M059J (cell line): ENCODE measurements at places on chromosomes 2 and 18.
A peak's percentile ranks its signal among the peaks of the same experiment; 100 is the strongest.

- peak; percentile 72 for DNase-seq
These were observed 2.0 kb upstream of the GAL3ST2 start for GRCh38 chr2:241774419-241775222.

- peak; percentile 23 for DNase-seq
These were observed 3.0 kb downstream of the CD8A start for GRCh38 chr2:86787736-86788135.

DNA sequence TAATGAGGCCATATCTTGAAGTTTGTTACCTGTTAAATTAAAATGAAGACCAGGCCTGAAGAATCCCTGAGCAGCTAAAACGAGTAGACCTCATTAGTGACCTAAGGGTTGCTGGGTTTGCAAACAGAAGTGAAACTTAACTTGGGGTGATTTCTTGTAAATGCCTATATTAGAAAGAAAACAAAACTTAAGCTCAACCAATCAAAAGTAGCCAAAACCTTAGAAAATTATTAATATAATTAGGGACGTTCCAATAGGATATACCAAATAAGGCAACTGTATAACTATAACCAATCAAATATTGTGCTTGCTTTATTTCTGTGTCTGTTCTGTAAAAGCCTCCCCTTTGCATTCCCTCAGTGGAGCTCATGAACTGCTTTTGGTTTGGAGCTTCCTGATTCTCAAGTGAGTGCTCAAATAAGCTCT is 137.9 kb upstream of the VRK2 start:
- DNase-seq = peak; percentile 25

- no peak for DNase-seq
These were observed 181.2 kb upstream of the FSHR start for GRCh38 chr2:49335546-49335945.

GRCh38 chr2:69958480-69958879 is 3.0 kb downstream of the ASPRV1 start:
- DNase-seq = no peak

DNA sequence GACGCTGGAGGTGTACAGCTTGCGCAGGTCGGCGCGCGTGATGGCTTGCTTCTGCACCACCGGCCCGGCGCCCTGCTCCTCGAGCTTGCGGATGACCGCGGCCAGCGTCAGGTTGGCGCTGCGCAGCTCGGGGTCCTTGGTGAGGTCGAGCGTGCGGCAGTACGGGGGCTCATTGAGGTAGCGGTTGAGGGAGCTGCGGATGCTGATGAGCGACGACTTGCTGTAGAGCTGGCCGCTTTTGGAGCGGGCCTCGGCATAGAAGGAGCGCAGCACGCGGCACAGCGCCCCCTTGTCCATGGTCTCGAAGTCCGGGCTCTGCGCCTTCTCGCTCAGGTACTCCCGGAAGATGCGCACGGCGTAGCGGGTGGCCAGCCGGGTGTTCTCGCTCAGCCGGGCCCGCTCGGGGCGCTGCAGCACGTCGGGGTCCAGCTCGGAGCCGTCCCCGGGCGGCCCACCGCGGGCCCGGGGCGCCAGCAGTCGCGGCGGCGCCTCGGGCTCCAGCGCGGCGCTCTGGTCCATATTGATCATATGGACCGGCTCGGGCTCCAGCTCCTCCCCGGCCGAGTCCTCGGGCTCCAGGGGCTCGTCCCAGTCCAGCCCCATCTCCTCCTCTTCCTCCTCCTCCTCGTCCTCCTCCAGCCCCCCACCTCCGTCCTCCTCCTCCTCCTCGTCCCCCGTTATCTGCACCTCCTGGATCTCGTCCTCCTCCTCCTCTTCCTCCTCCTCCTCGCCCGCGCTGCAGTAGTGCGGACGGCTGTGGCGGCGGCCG is 523 bp downstream of the KCTD1 start:
- no peak for DNase-seq

GRCh38 chr2:44191739-44192138 is 23.1 kb downstream of the PPM1B start:
- no peak for DNase-seq

GRCh38 chr18:58845928-58846724 is 18.6 kb upstream of the ZNF532 start:
- no peak for DNase-seq

DNA sequence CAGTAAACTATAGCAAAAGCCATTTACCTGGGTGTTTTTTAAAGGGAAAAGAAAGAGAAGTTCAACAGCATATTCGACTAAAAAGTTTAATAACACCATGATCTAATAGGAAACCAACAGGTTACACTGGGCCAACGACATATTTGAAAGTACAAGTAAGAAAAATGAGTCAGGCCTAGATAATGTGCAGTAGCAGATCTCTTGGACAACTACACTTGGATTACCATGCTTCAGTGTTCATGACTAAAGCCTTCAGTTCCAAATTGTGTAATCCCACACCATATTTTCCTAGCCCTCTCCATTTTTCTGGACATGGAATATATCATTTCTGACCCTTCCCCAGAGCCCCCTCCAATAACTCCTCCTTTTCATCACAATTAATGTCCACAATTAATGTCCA is 39.1 kb upstream of the FIGN start:
- DNase-seq = peak; percentile 88

GRCh38 chr18:13580991-13581390 is 145.4 kb downstream of the FAM210A start:
- DNase-seq = no peak

DNA sequence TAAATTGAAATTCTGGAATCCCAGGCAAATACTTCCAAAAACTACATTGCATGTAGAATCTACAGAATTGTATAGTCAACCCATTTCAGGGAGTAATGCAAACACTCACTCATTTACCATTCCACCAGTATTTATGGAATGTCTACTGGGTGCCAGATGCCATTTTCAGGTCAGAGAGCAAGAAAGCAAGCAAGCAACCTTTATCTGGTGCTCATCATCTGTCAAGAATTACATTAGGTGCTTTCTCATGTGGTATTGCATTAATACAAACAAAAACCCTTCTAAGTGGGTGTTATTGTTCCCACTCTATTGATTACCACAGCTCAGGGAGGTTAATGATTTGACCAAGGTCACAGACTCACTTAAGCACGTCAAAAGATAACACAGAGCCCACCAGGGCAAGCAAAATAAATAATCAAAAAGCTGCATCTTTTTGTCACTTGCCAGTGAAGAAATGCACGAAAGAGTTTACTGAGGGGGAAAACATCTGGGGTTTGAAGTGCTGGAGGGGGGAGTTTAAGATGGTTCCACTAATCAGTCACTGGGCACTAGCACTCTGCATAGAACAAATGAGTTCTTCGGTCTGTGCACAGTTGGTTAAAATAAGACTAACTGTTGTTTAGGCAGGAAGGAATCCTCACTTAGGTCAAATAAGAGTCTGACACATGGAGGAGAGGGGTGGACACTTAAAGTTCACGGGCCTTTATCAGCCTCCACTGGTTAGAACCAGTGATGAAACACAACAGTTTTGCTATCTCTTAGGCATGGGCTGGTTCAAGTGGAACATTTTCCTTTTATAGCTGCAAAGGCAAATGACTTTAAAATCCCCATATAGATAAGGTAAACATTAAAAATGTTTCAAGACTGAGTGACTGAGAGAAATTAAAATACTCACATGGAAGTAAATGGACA is 208.8 kb downstream of the CDH2 start:
- no peak for DNase-seq

DNA sequence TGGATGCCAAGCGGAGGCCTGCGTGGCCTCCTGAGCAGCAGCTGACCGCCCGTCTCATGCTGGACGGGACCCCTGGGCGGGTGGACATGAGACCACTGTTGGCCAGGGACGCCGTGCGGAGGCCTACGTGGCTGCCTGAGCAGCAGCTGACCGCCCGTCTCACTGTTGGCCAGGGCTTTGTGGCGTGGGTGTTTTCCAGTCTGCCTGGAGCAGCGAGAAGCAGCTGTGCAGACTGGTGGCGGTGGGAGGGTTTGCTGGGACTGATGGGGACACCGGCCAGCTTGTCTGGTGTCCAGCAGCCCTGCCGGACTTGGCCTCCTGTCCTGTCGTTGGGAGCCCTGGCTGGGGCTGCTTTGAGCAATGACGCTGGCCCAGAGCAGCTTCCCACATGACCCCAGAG is 5.8 kb upstream of the D2HGDH start:
- no peak for DNase-seq

GRCh38 chr18:23552505-23552904 is 33.8 kb downstream of the NPC1 start:
- DNase-seq = no peak

GRCh38 chr2:20349513-20349921 is 1.1 kb downstream of the PUM2 start:
- DNase-seq = no peak
